Retina (tissue), 1 donor: ENCODE measurements at places on chromosomes 11 and 22.

GRCh38 chr11:129460714-129461113, 85.1 kb downstream of the BARX2 start:
- DNase-seq, result no peak

- DNase-seq, result no peak
Measured at GRCh38 chr11:34198523-34198922, 93.1 kb downstream of the NAT10 start.

- DNase-seq, result no peak
Measured at GRCh38 chr11:43921561-43922294, 20.7 kb upstream of the C11orf96 start.

GRCh38 chr11:66150725-66151124, 80.7 kb downstream of the PACS1 start:
- DNase-seq, result no peak

DNA sequence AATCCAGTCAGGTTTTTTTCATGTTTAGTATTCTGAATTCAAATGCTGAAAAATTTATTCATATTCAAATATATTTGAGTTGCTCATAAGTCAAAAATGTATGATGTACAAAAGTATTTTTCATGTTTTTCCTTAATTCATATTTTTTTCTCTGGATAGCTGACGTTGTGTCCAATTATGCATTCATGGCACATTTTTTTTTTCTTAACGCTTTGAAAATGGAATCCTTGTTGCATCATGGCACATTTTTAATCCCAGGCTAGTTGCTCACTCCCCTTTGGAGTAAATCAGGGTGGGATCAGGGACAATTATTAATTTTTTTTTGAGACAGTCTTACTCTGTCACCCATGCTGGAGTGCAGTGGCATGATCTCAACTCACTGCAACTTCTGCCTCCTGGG, 14.1 kb downstream of the BIRC3 start:
- no peak for DNase-seq

GRCh38 chr11:120657306-120658070, 145.9 kb downstream of the GRIK4 start:
- no peak for DNase-seq

DNA sequence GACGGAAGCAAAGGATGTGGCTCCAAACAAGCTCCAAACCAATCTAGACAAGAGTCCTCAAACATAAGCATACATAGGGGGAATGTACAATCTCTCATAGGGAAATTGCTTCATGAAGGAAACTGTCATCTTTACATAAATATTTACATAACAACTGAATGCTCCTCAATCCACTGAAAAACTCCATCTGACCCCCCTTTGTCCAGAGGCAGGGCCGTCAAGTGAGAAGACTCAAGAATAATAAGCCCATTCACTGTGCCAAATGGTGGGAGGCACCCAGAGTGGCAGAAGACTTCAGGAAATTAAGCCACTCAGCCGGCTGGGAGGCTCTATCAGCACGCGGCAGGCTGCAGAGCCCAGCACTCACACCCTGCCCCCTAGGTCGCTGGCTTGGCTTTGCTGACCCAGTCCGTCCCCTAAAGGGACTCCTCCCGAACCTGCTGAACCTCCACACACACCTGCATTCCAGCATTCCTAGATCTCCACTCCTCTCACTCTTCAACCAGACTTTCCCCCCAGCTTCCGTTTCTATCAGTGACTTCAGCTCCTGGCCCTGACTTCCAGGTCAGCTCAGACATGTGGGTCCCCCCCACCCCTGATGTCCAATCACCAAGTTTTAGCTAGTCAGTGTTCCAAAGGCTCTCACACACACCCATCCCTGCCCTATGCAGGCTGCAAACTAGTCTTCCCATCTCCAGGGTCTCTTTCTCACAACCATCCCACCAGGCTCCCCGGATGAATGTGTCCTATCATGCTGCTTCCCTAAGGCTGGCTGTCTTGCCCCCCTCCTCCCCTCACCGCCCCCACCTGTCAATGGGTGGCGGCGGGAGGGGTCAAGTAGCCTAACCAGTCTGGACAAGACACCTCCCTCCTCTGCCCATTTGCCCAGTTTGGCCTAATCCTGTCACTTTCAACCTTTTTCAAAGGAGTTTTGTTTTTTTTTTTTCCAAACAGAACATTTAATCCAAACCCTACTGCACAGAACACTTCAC, 11.3 kb downstream of the VPS37C start:
- DNase-seq, result peak; percentile 69

DNA sequence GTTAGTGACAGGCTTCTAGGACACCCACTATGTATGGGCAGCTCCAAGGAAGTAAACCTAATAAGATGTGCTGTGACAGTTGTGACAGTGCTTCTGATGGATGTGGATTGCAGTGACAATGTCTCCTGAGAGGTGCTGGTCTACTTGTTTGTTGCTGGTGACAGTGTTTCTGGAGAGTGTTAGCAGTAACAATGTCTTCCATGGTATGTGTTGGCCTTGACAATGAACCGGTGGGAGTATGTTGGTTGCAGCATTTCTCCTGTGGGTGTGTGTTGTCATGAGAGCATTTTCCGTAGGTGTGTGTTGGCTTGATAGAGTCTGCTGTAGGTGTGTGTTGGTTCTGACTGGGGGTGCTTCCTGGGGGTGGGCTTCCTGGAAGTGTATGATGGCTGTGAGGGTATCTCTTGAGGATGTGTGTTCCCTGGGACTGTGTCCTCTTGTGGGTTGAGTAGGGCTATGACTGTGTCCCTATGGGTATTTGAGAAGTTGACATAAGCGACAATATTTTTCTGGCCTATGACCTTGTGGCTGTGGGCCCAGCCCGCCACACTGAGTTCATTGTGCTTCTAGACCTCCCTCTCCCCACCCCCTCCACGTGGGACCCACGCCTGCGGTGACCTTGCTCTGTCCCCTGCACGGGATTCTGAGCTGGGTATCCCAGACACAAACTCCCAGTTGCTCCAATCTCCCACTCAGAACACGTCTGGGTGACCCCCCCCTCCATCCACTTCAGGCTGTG, 1.2 kb downstream of the DCHS1 start:
- peak; percentile 40 for DNase-seq

DNA sequence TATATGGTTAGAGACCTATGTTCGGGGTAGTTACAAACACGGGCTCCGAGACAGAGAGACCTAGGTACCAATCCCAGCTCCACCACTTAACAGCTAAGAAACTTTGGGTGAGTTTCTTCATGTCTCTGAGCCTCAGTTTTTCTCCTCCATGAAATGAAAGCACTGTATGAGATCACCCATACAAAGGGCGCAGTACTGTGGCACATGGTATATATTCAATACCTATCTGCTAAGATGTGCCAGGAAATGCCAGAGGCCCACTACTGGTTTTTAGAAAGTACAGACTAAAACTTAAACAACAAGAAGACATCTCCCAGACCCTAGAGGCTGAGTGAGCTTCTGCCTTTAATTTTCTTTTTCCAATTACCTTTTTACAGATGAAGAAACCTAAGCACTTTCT, 69.5 kb downstream of the SLC1A2 start:
- DNase-seq, result no peak

DNA sequence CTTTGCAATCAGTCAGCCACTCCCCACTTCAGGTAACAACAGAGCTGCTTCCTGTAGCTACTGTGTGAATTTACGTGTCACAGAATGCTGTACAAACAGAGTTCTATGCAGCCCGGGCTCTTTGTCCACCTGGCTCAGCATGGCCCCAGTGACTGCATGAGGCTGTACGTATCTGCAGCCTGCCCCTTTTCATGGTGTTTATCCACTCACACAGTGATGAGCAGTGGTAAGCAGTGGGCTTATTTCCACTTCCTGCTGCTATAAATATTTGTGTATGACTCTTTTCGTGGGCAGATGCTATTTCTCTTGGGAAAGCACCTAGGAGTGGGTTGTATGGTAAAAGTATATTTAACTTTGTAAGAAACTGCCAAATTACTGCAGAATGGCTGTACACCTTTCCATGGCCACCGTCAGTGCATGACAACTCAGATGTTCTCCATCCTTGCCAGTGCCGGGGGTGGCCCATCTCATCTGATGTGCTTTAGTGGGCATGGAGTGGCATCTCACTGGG, 43.3 kb downstream of the MYEOV start:
- no peak for DNase-seq

- peak; percentile 75 for DNase-seq
Measured at GRCh38 chr11:119093942-119094815, 7.5 kb downstream of the DPAGT1 start.

GRCh38 chr11:76781807-76782530, 1.2 kb upstream of the TSKU start:
- no peak for DNase-seq

DNA sequence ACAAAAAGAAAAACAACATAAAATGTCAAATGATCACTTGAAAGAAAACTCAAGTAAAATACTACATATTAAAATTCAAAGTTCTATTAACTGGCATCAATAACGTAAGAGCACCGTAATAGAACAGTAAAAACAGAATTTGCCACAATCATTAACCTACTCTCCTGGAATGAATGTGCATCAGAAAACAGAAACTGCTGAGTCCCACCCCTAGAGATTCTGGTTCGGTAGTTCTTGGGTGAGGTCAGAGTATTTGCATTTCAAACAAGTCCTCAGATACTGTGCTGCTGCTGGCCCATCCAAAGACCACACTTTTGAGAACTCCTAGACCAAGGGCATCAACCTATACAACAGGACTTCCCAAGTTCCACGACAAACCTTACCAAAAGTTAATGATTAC, 23.5 kb downstream of the PITPNB start:
- no peak for DNase-seq

DNA sequence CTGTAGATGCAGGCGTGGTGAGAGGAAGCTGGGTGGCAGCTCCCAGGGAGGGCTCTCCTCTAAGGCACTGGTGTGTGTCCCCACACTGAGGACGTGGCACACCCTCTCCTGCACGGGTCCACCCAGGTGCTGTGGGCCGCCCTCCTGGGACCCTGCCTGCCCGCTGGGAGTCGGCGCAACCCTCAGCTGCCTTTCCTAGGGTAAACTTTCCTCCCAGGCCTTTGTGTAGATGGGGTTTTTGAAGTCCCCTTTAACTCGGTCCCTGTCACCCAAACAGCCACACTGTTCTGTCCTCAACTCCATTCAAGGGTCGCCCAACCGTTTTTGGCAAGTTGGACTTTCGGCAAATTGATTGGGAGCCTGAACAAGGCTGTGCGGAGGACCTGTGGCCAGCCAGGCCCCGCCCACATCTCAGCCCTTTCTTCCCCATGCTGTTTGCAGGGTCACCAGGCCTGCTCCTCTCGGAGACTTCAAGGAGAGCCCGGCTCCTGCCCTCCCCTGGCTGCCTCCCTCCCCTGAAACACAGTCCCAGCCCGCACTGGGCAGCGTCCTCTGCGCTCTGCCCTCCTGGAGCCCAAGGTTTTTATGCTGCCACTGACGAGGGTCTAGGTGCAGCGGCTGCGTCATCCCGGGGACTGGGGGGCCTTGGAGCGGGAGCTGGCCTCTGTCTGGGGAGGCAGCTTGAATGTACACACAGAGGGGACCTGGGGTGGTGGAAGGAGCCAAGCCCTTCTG, 1126.2 kb downstream of the BRD1 start:
- DNase-seq, result no peak

GRCh38 chr11:74783241-74783871, 34.7 kb downstream of the RNF169 start:
- DNase-seq, result no peak

DNA sequence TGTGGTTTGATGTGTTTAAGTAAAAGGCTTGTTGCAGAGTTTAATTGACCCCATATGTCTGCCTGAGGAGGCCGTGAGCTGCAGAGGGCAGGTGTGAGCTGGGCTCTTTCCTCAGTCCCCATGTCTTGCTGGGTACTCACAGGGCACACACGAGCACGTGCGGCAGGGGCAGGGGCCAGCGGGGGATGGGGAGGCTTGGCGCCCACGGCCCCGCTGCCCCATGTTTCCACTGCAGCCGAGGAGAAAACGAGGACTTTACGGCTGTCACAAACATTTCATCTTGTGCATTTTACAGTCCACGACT, 24.7 kb upstream of the CCDC188 start:
- no peak for DNase-seq

GRCh38 chr11:75303544-75304224, 47.8 kb downstream of the ARRB1 start:
- DNase-seq, result no peak

GRCh38 chr11:87726506-87726905, 448.7 kb downstream of the RAB38 start:
- no peak for DNase-seq

DNA sequence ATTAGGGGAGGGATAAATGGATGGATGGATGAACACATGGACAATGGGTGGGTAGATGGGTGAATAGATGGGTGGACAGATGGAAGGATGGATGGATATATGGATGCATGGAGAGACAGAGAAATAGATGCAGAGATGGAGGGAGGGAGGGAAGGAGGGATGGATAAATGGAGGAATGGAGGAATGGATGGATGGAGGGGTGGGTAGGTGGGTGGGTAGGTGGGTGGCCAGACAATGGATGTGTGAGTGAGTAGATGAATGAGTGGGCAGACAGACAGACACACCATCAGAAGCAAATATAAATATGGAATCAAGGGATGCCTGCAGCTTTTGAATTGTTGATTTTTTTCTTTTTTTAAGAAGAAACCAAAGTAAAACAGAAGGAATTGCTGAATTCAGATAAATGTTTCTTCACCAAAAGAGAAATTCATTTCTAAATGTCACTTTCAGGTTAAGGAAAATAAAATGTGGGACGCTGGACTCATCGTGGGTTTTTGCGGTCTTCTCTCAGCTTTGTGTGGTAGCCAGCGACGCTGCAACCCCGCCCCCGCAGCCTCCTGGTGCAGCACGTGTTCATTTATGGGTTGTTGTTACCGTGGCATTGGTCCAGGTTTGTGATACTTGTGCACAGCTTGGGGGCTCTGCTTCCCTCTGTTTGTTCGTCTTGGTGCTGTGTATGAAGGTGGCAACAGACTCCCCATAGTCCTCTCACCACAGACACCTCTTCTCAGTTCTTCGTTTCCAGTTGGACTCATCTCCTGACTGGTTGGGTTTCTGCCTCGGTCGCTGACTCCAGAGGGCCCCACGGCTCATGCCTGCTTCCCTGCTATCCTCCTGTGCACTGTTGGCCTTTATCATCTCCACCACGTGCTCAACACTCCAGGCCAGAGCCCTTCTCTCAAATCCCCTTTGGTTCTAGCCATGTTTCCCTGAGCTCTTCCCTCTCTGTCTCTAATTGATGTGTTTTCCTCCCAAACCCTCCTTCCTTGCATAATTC, 76.4 kb downstream of the CDKN1C start:
- DNase-seq, result no peak

GRCh38 chr11:69259096-69259495, 34.9 kb upstream of the MYEOV start:
- DNase-seq, result no peak

- no peak for DNase-seq
Measured at GRCh38 chr11:73989156-73989555, 6.5 kb upstream of the UCP2 start.

DNA sequence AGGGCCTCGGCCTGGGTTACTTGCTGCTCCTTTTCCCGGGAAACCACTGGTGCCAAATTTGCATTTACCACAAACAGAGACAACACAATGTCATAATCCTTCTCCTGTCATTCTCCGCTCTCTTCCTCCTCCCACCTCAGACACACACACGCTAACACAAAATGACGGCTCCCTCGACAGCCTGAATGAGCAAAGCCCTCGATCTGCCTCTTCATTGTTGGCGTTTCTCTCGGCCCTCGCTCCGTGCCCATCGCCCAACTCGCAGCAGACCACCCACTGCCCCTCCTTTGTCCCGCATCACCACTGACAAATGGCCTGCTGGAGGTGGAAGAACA, 12.5 kb upstream of the TCF20 start:
- peak; percentile 93 for DNase-seq

- DNase-seq, result no peak
Measured at GRCh38 chr11:69287968-69288882, 5.7 kb upstream of the MYEOV start.

- DNase-seq, result no peak
Measured at GRCh38 chr11:45801723-45802315, 3.1 kb upstream of the SLC35C1 start.

GRCh38 chr11:47242596-47243192, 5.9 kb downstream of the ACP2 start:
- no peak for DNase-seq
